Liver (tissue), 10 donors: ENCODE measurements at places on chromosomes 4 and X. TPM values are rescaled to one million over a fixed set of nuclear protein-coding genes. Genes with fewer than 3 reads are reported as not detected.

MAGEA10 gene
- not detected for total RNA-seq

WNK3 gene
- 11.9 TPM for total RNA-seq

F8A1 gene
- total RNA-seq: 0.42 TPM

FAM47E gene
- total RNA-seq: 2.0 TPM

SPINK2 gene
- total RNA-seq: not detected
